ENCODE measurements at places on chromosomes 11 and 22.
A peak's percentile ranks its signal among the peaks of the same experiment; 100 is the strongest.

GRCh38 chr11:68044145-68044813 lies 5.5 kb downstream of the TCIRG1 start:
- DNase-seq, result no peak

DNA sequence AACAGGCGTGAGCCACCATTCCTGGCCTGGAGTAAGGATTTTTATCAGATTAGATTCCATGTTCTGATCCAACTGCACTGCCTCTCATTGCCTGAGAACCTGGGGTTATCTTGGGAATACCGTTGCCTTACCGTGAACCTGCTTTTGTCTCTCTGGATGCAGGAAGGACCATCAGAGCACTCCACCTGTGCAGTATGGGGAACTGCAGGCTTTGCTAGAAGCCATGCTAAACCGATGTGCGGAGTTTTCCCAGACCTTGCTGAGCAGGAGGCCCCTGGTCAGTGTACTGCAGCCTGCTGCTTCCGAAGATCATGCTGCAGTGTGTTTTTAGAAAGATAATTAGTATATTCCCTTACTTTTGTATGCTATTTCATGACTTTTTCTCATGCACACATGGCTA lies 43.6 kb downstream of the MEI1 start:
- no peak for DNase-seq

DNA sequence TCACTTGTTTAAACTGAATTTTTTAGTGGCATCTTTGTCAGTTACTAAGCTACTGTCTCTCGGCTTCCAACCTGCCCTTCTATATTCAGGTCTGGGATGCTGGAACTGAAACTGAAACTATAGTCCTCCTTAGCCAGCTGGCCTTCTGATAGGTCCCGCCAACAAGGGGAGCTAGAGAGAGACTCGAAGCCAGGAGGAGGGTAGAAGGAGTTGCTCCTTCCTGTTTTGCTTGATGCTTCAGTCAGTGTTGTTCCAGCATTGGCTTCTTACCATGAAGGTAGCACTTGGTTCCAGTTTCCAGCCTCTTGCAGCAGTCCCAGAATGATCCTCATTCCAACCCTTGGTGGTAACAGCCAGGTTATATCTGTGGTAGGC lies 32.9 kb upstream of the HORMAD2 start:
- peak; percentile 56 for DNase-seq

DNA sequence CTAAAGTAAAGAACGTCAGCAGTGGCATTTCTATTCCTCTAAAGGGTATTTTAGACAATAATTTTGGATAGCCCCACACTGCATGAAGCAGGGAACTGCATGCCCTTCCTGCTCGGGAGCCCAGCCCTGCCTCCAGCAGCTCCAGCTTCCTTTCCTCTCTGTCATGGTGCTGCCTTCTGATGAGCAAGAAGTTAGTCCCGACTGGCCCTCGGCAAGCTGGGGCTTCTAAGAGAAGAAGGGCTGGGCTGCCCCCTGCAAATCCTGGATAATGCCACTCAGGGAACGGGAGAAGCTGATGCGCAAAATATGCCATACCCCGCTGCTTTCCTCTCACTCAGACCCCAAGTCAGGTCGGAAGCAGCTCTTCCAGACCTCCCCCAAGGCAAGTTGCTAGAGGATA lies 296.4 kb downstream of the ETS1 start:
- no peak for DNase-seq

GRCh38 chr22:20968281-20968977 lies 1.4 kb downstream of the AIFM3 start:
- DNase-seq, result no peak

DNA sequence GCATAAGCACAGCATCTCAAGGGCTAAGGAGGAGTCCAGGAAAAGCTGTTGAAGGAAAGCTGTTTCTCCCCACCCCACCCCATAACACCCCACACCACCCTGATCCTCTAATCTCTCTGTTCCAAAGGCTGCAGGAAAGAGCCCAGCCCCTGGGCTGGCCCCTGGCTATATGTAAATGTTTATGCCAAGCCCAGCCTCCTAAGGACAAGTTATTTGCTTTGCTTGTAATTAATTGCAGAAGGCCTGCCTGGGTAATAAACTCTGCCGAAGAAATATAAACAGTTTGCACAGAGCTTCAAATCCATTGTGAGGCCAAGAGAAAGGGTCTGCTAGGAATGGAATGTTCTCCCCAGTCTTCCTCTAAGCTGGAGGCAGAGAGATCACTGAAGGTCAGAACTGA lies 21.2 kb downstream of the ARRB1 start:
- DNase-seq, result no peak

- no peak for DNase-seq
Measured at GRCh38 chr22:47778160-47778658, 1015.8 kb downstream of the TBC1D22A start.

DNA sequence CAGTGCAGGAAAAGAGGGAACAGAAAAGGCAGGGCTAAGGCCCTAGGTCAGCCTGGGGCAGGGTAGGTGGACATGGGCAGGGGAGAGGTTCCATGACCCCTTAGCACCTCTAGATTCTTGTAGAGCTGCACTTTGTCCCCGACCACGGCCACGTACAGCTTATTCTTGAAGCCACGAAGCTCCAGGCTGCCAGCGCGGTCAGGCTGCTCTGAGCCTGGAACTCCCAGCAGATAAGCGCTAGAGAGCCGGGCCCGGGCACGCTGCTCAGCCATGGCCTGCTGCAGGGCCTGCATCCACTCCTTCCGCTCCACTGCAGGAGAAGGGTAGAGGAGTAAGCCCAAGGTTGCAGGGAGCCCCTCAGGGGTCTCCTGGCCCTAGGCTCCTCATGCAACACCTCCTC lies 36.1 kb upstream of the PDE2A start:
- DNase-seq, result no peak

DNA sequence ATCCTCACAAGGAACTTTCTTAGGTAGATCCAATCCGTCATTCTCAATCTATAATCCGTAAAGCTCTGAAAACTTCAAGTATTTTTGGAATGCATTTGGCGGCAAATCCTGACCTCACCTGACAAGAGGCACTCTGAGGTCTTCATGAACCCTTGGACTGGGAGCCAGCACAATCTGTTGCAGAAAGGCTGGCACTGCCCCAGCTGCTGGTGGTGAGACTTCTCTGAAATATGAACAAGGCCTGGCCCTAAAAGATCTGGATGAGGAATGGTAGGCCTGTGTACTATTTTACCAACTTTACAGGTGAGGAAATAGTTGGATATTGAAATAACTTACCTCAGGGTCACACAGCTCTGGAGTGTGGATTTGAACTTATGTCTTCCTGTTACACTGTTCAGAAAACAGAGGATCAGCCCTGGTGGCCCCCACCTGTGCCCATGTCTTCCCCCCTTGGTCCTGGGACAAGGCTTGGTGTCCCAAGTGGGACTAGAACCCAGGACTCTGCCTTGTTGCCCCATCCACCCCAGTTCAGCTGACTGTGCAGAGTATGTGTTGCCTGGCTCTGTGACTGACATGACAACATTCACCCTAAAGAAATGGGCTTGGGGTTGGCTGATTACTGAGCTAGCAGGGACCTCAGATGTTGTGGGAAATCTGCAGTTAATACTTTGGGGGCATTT lies 471.4 kb downstream of the MN1 start:
- DNase-seq, result no peak

- DNase-seq, result peak; percentile 75
Measured at GRCh38 chr11:129750343-129751292, 65.0 kb upstream of the TMEM45B start.

- DNase-seq, result no peak
Measured at GRCh38 chr11:3092603-3093141, 35.4 kb upstream of the CARS1 start.

DNA sequence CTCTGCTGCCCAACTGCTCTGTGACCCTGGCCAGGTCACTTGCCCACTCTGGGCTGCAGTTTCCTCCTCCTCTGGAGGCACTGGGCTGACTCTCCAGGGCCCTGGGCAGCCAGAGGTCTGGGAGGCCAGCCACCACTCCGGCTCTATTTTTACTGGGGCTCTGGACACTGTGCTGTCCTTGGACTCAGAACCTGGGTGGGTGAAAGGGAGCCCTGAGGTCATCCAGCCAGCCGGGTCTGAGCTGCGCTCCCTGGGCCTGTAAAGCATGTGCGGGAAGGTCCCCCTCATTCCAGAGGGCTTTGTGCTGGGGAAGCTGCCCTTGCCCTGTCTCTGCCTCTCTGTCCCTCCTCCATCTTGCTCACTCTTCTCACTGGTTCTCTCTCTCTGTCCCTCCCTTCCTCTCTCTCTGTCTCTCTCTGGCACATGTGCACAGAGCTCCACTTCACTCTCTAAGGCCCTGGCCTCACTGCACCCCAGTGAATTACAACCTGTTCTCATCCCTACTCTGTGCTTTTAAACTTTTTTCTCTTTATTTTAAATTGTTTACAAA lies 24.6 kb downstream of the MB start:
- DNase-seq, result no peak

DNA sequence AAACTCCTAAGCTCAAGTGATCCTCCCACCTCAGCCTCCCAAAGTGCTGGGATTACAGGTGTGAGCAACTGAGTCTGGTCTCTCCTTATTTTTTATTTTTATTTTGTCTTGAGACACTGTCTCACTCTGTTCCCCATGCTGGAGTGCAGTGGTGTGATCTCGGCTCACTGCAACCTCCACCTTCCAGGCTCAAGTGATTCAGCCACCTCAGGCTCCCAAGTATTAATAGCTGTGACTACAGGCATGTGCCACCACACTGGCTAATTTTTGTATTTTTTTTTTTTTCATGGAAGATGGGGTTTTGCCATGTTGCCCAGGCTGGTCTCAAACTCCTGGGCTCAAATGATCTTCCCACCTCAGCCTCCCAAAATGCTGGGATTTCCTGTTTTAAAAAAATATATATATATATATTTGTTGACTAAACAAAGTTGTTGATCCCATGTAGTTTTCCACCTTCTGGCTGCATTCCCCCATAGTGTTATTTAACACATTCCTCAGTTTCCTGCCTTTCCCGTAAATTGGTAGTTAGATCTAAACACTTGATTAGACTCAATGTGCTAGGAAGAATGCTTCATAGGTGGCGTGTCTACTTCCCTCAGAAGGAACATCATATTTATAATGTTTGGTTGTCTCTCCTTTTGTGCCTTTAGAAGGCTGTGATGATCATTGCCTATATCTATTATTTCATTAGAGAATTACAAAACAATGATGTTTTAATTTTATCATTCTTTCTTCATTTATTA lies 38.8 kb downstream of the LRRC32 start:
- no peak for DNase-seq

DNA sequence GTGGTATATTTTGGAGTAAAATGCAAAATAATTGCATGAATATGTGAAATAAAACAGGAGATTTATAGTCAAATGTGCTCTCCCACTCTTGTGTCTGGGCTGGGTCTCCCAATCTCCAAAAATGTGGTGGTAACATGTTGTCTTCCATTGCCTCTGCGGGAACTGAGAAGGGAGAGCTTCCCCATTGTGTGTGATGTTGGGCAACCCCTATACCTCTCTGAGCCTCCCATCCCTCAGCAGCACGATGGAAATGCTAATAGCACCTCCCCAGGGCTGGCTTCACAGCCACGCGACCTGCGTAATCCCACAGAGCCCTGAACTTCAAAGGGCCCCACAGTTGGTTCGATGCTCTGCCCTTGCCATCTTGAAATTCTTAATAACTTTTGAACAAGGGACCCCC lies 72.0 kb downstream of the TP53I11 start:
- no peak for DNase-seq

DNA sequence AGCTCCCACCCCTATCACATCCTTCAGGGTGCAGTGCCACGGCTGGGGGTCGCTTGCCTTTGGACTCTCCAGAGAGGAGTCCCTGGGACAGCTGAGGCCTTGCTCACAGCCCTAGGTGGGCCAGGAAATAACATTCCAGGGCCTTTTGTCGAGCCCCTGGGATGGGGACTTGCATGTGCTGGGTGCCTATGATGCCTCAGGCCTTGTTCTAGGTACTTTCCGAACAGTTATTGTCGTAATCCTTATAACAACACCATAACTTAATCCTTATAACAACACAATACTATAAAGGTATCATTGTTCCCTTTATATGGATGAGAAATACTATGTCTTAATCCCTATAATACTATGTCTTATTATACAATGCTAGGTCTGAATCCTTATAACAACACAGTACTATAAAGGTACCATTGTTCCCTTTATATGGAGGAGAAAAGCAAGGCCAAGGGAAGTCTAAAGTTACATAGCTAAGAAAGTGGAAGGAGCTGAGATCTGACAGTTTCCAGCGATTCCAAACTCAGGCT lies 236.5 kb downstream of the ST3GAL4 start:
- no peak for DNase-seq

DNA sequence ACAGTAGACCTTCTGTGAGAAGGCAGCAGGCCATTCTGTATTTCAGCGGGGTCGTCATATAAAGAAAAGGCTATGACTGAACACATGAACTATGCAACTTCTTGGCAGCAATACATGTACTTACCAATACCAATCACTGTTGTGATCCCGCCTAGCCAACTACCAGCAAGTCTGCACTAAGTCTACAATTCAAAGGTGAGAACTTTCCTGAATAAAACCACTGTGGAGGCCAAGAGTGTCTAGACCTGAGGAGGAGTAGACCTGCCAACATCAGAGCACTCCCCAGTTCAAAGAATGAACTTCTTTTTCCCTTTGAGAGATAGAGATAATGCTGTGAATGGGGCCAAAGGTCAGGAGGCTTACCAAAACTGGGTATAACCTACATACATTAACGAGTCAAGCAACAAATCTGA lies 108.2 kb downstream of the SIK3 start:
- no peak for DNase-seq

Data from CD4-positive, alpha-beta T cell treated with Interleukin-4 for 1 hour (primary cell).